ENCODE measurements at places on chromosomes 16 and 17. TPM values are rescaled to one million over a fixed set of nuclear protein-coding genes. Genes with fewer than 3 reads are reported as not detected.

The MT1H gene
- 10.7 TPM for total RNA-seq

The ETV4 gene
- total RNA-seq: 78.4 TPM

The TLCD3B gene
- total RNA-seq: 22.3 TPM

GRCh38 chr16:30527635-30528178, 1.3 kb upstream of the ZNF768 start:
- no peak for DNase-seq

The XAF1 gene
- total RNA-seq: not detected

The OTOA gene
- total RNA-seq: 0.11 TPM

DNA sequence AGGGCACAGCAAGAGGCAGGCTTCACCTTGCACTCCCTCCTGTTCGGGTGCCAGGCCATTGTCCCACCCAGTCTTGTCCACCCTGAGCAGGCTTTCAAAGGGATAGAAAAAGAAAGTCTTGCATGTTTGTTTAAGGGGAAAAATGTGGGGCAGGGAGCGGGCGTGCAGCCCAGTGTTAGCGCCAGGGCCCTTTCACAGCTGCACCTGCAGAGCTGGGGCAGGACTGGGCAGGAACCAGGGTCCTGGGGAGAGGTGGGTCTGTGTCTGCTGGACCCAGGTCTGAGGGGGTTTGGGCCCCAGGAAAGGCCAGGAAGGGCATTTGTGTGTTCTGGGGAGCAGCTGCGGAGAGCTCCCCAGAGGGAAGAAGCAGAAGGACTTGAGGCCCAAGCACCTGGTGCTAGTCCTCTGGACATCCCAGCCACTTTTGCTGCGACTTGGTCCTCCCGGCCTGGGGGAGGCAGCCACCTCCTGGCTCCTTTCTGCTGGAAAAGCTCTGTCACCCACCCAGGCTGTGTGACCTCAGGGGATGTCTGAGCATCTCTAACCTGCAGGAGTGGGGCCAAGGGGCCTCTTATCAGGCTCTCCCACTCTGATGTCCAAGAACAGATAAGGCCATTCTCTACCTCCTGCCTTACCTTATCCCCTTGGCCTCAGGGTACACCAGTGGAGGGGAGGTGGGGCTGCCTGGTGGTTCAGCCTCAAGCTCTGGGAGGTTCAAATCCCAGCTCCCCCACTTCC, 44.7 kb downstream of the PSME3IP1 start:
- DNase-seq: peak; percentile 22

DNA sequence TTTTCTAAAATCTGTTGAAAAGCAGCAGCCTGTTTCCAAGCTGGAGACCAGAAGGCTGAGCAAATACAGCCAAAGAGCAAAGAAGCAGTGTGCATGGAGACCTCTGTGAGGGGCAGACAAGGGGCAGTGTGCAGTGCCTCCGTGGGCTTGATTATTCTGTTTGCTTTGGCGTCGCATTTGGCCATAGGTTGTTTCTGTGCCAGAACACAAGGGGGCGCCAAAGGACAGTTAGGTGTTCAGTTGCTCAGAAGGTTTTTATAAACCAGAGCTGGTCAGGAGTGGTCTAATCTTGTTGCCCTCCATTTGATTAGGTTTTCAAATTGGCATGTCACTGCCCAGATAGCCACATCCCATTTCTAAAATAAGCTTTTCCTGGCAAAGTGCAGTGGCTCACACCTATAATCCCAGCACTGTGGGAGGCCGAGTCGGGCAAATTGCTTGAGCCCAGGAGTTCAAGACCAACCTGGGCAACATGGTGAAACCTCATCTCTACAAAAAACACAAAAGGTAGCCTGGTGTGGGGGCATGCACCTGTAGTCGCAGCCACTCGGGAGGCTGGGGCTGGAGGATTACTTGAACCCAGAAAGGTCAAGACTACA, 10.6 kb downstream of the MYH3 start:
- DNase-seq: peak; percentile 83

DNA sequence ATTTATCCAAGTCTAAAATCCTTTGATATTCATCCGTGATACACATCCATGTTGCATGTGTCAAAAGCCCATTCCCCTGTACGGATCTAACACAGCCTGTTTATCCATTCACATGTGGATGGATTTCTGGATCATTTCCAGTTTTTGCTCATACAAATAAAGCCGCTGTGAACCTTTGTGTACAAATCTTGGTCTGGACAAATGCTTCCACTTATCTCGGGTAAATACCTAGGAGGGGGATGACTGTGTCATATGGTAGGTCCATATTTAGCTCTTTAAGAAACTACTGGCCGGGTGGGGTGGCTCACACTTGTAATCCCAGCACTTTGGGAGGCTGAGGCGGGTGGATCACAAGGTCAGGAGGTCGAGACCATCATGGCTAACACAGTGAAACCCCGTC, 6.3 kb upstream of the TBCD start:
- no peak for DNase-seq

GRCh38 chr17:80523956-80524712, 20.5 kb upstream of the RPTOR start:
- no peak for DNase-seq

The GJC1 gene
- 114 TPM for total RNA-seq

- peak; percentile 21 for DNase-seq
Measured at GRCh38 chr17:62718429-62718828, 89.7 kb downstream of the MARCHF10 start.

The COPRS gene
- total RNA-seq: 42.6 TPM
